Articular chondrocyte of knee joint (primary cell): ENCODE measurements at places on chromosomes 16 and 17. TPM values are rescaled to one million over a fixed set of nuclear protein-coding genes. Genes with fewer than 3 reads are reported as not detected.

The COG4 gene
- total RNA-seq, result 52.9 and 76.6 TPM in 2 replicates

The RILP gene
- total RNA-seq, result 7.9 and 10.3 TPM in 2 replicates

The METTL2A gene
- 25.7 and 27.0 TPM in 2 replicates for total RNA-seq

The MT3 gene
- total RNA-seq, result not detected in 2 replicates

The CDRT15 gene
- not detected in 2 replicates for total RNA-seq

The ERN2 gene
- total RNA-seq, result 0.11 and 0.13 TPM in 2 replicates

The RUNDC3A gene
- total RNA-seq, result 0.13 TPM in 1 of 2 replicates, not detected in the other

The DNAH2 gene
- 0.11 and 0.13 TPM in 2 replicates for total RNA-seq

The ASGR2 gene
- not detected in 2 replicates for total RNA-seq

The C16orf92 gene
- total RNA-seq, result not detected in 2 replicates

The WNT3 gene
- 1.9 and 3.8 TPM in 2 replicates for total RNA-seq

The PIRT gene
- not detected in 2 replicates for total RNA-seq

The CPNE2 gene
- 14.7 and 14.9 TPM in 2 replicates for total RNA-seq

The TMC7 gene
- total RNA-seq, result 1.4 and 2.5 TPM in 2 replicates
